Caco-2 (cell line): ENCODE measurements at places on chromosomes 1 and 21.

DNA sequence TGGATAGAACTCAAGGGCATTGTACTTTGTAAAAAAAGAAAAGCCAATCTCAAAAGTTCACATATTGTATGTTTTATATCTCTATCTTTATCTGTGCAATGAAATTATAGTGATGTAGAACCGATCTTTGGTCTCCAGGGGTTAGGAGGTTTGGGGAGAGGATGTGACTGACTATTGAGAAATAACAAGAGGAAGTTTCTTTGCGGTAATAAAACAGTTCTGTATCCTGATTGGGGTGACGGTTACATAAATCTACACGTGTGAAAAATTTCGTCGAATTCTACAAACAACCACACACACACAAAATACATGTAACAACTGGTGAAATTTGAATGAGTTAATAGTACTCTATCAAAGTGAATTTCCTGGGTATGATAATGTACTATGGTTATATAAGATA, 10.6 kb upstream of the OR2T33 start:
- DNase-seq: no peak

DNA sequence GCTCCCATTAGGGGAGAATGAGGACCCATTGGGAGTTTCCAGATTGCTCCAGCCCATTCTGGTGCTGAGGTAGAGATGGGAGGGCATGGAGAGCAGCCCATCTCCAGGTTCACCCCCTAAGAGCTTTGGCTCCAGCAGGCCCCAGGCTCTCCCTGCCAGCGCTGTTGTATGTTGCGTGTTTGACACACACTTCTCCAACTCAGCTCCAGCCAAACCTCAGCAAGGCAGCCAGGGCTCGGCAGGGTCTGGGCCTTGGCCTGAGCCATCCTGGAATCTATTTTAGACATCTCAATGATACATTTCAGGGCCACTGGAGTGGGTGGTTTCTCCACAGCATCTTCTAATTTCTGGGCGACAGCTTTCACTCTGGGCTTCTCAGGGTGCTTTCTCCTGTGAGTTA, 117.0 kb downstream of the NAV1 start:
- no peak for DNase-seq

GRCh38 chr21:41439248-41439647, 13.2 kb downstream of the MX1 start:
- no peak for DNase-seq

GRCh38 chr1:35561972-35562680, 4.5 kb downstream of the NCDN start:
- DNase-seq: no peak

GRCh38 chr1:7915826-7916500, 24.7 kb downstream of the TNFRSF9 start:
- DNase-seq: no peak

GRCh38 chr1:24203404-24203803, 16.3 kb upstream of the IFNLR1 start:
- DNase-seq: no peak

DNA sequence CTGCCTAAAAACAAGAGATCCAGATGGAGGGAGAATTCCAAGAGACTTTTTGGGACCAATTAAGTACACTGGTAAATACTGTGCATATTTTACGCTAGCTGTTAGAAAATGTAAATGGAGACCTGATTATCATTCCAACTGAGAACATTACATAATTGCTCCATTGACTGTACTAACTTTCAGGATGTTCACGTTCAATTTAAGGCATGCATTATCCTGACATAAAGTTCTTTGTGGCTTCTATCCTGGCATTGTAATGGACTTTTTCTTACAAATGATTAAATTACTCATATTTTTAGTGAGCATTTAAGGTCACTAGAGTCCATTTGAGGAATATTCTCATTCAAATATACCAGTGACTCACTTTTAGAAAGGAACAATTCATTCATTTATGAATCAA, 883.3 kb upstream of the TMPRSS15 start:
- no peak for DNase-seq

DNA sequence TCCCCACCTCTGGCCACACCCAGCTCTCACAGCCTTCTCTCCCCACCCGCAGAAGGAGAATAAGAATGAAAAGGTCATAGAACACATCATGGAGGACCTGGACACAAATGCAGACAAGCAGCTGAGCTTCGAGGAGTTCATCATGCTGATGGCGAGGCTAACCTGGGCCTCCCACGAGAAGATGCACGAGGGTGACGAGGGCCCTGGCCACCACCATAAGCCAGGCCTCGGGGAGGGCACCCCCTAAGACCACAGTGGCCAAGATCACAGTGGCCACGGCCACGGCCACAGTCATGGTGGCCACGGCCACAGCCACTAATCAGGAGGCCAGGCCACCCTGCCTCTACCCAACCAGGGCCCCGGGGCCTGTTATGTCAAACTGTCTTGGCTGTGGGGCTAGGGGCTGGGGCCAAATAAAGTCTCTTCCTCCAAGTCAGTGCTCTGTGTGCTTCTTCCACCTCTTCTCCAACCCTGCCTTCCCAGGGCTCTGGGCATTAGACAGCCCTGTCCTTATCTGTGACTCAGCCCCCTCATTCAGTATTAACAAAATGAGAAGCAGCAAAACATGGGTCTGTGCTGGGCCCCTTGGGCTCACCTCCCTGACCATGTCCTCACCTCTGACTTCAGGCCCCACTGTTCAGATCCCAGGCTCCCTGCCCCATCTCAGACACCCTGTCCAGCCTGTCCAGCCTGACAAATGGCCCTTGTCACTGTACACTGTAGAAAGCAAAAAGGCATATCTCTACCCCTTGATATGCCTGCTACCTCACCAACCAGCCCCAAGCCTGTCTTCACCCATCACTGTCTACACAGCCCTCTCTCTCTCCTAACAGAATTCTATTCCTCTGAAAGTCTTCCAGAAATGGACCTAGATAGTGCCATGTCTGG, 3.2 kb downstream of the S100A9 start:
- DNase-seq: no peak

- peak; percentile 49 for DNase-seq
These were observed 581 bp downstream of the IRF6 start for GRCh38 chr1:209805341-209805781.

DNA sequence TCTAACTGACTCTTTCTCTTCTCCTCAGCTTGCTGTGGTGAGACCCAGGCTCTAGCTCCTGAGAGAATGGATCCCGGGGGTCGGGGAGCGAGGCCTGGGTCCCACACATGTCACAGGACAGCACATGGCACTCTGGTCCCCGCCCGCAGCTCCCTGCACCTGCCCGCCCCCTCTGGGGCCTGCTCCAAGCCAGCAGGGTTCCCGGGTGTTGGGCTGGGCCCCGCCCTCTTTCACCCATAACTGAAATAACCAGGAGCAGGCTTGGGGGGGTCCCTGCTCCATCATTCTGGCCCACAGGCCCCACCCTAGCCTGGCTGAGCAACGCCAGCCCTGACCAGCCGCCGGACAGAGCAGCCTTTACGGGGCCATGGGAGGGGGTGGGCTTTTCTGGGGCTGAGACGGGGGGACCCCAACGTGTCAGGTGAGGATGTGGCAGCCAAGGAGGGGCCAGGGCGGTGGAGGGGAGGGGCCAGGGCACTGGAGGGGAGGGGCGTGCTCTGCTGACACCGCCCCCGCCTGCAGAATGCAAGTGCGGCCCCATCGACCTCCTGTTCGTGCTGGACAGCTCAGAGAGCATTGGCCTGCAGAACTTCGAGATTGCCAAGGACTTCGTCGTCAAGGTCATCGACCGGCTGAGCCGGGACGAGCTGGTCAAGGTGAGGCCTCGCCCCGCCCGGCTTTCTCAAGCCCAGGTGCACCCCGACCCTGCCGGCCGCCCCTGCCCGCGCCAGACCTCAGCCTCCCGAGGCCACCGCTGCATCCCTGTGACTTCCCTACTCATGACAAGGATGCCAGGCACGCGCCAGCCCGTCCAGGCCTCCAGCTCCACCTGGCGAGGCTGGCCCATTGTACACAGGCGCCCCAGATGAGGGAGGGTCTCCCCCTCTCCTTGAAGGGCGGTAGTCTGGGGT, 19.4 kb downstream of the COL6A1 start:
- DNase-seq: peak; percentile 37

DNA sequence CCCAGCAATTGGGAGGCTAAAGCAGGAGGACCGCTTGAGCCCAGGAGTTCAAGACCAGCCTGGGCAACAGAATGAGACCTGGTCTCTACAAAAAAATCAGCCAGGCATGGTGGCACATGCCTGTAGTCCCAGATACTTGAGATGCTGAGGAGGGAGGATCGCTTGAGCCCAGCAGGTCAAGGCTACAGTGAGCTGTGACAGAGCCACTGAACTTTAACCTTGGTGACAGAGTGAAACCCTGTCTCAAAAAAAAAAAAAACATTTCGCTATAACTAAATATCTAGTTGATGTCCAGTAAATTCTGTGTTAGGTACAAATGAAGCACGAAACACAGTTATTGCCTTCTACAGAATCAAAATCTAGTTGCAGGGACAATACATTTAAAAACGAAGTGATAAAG, 95.7 kb upstream of the HP1BP3 start:
- no peak for DNase-seq

DNA sequence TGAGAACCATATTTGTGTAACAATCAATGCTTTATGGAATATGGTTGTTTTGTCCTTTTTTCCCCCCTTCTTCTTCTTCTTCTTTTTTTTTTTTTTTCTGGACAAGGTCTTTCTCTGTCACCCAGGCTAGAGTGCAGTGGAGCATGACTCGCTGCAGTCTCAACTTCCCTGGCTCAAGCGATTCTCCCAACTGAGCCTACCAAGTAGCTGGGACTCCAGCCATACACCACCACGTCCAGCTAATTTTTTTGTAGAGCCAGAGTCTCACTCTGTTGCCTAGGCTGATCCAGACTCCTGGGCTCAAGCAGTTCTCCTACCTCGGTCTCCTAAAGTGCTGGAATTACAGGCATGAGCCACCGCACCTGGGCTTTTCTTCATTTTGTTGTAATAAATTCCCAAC, 86.7 kb downstream of the FMN2 start:
- no peak for DNase-seq
